ENCODE measurements at places on chromosomes 5 and 9. TPM values are rescaled to one million over a fixed set of nuclear protein-coding genes. Genes with fewer than 3 reads are reported as not detected.
A peak's percentile ranks its signal among the peaks of the same experiment; 100 is the strongest.

Gene TAF11L5
- total RNA-seq: not detected

DNA sequence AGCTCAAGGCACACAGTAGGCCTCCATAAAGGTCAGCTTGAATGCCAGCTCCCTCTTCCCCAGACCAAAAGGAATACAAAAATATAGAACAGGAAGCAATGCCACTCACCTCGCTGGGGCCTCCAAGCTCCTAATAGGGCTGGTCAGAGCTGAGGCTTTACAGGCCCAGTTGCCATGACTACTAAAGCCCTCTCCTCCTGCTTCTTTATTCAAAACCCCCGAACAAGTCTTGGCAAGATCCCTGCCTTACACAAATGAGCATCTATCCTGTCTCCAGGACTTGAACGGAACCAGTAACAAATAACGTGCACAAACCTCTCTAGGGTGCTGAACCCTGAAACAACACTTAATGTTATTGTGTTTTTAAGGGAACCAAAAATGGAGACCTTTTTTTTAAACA is 136.3 kb downstream of the SIL1 start:
- no peaks in the 10 kb centered on the region for H3K36me3 ChIP-seq
- H3K27me3 ChIP-seq: no peaks in the 10 kb centered on the region
- no peaks in the 10 kb centered on the region for H3K4me1 ChIP-seq

DNA sequence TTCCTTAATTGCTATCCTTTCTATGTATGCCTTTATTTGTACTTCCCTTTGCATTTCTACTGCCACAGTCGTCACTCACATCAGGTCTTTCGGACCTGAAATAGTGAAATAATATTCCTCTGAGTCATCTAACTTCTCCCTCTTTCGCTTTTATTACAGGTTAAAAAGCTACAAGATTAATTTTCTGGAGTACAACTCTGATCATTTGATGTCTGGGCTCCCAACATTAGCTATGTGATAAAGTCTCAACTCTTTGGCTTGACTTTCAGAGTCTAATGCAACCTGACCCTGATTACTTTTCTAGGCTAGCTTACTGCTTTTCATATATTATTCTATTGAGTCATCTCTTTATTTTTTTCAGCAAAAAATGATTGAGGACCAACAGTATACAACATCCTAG is 638.8 kb upstream of the WWC1 start:
- no peak overlapping the region for H3K4me3 ChIP-seq
- no peak for DNase-seq
- no peaks in the 10 kb centered on the region for H3K36me3 ChIP-seq

DNA sequence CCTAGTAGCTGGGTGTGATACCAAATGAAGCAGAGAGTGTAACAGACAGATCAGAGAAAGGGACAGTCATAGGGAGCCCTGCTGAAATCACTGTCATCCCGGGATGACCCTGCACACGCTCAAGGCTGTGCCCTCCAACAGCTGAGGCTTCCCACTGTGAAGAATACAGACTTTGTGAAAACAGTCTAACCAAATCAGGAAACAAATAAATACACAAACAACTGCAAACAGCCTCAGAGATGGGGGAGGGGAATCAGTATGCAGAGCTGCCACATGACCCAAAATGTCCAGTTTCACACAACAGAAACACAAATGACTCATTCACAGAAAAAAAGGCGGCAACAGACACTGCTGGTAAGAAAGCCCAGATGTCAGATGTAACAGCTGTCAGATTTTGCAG is 101.9 kb downstream of the ADAMTS2 start:
- no peaks in the 10 kb centered on the region for H3K36me3 ChIP-seq
- no peak overlapping the region for H3K4me3 ChIP-seq
- no peak overlapping the region for H3K27ac ChIP-seq
- H3K27me3 ChIP-seq: no peaks in the 10 kb centered on the region
- DNase-seq: no peak

GRCh38 chr9:21317956-21318923 is 13.1 kb upstream of the IFNA5 start:
- H3K27me3 ChIP-seq: no peaks in the 10 kb centered on the region
- peak; percentile 48 for DNase-seq
- H3K4me3 ChIP-seq: no peak overlapping the region
- no peaks in the 10 kb centered on the region for H3K4me1 ChIP-seq
- no peak overlapping the region for H3K27ac ChIP-seq

- no peak overlapping the region for H3K27ac ChIP-seq
- no peaks in the 10 kb centered on the region for H3K27me3 ChIP-seq
- no peaks in the 10 kb centered on the region for H3K4me1 ChIP-seq
- H3K4me3 ChIP-seq: no peak overlapping the region
These were observed 27.9 kb upstream of the TGFBI start for GRCh38 chr5:136000932-136001331.

DNA sequence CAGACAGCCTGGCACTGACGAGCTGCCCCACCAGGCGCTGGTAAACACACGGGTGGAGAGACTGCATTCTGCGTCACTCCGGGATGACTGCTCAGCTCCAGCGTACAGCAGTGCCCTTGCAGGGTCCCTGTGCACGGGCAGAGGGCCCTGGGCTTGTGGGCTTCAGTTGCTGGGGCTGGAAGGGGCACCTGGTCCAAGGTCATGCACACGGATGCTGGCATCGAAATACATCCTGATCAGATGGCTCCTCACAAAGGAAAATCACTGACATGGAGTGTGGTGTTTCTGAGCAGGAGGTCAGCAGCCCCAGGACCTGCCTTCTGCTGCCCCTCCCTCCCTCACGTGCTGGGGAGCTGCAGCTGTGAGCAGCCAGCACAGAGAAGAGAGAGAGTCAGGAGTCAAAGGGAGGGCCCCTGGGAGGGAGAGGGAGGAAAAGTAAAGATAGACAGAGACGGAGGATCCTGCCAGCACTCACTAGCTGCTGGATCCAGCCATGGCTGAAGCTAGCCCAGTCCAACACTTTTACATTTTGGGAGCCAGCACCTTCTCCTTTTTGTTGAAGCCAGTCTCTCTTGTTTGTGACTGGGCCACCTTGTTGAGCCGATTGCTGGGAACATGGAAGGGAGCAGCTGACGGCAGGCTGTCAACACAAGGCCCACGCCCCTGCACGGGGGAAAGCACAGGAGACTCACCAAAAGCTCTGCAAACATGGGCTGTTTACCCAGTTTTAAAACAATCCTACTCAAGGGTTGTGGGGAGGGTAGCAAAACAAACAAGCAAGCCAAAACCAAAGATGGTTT is 166.5 kb upstream of the PHYKPL start:
- DNase-seq: no peak
- H3K27me3 ChIP-seq: no peaks in the 10 kb centered on the region

- no peaks in the 10 kb centered on the region for H3K4me1 ChIP-seq
- H3K27me3 ChIP-seq: no peaks in the 10 kb centered on the region
- no peaks in the 10 kb centered on the region for H3K36me3 ChIP-seq
- no peak overlapping the region for H3K4me3 ChIP-seq
- no peak for DNase-seq
These were observed 448.3 kb downstream of the TLE4 start for GRCh38 chr9:80020056-80020455.

Gene IFNK
- total RNA-seq: not detected

GRCh38 chr9:116279230-116279629 is 125.6 kb downstream of the PAPPA start:
- H3K27ac ChIP-seq: no peak overlapping the region
- no peaks in the 10 kb centered on the region for H3K27me3 ChIP-seq
- no peaks in the 10 kb centered on the region for H3K36me3 ChIP-seq
- H3K4me3 ChIP-seq: no peak overlapping the region
- no peak for DNase-seq
- H3K4me1 ChIP-seq: no peaks in the 10 kb centered on the region

DNA sequence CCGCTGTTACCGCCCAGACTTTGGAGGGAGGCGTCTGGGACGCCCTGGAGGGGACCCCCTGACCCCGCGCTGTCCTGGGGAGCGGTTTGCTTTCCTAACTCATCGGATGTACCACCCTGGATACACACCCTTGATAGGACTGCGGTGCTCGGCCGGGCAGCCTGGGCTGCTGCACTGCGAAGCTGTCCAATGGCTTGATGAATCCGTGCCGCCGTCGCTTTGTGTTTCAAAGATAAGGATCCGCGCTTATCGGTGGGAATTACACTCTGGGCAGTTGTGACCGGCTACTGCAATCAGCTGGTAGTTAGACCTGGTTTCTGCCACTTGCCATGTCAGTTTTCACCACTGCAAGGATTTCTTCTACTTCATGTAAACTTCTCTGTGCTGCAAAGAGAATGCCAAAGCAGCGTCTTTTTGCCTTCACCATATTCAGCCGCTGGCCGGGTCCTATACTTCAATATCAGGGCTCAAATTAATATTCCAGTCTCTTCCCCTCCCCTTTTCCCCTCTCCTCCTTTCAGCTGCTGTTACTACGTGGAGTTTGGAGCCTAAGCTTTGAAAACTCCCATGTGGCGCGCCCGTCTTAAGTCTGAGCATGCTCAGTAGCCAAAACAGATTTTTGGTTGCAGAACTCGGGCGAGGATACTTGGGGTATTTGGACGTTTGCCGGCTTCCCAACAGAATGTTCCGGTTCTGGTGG is 727 bp downstream of the SMAD5 start:
- DNase-seq: peak; percentile 51
- H3K27ac ChIP-seq: peak overlapping the region; percentile 83
- no peaks in the 10 kb centered on the region for H3K27me3 ChIP-seq
- peaks cover 17% of the 10 kb centered on the region for H3K4me1 ChIP-seq

Gene CCNJL
- 0.67 TPM for total RNA-seq
